Hippocampal formation (tissue), 2 donors: ENCODE measurements at places on chromosomes 3 and 15.

DNA sequence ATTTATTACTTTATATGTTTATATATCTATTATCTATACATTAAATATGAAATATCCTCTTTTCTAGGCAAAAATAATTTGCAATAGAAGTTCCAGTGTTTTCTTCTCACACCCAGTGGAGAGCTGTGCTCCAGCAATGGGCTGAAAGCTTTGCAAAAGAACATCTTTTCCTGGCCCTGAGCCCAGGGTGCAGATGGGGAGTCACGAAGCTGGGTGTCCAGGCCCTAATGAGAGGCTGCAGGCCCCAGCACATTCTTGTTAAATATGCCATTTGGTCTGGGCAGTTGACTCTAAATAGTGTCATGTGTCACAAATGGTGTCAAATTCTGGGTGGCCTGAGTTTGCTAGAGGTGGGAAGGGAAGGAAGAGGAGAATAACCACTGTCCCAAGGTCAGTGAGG is 5.7 kb downstream of the NTRK3 start:
- no peak for DNase-seq

- no peak for DNase-seq
These were observed 1.8 kb upstream of the RTP3 start for GRCh38 chr3:46495901-46496456.

GRCh38 chr15:62798536-62798935 is 244.0 kb upstream of the TPM1 start:
- DNase-seq, result no peak

DNA sequence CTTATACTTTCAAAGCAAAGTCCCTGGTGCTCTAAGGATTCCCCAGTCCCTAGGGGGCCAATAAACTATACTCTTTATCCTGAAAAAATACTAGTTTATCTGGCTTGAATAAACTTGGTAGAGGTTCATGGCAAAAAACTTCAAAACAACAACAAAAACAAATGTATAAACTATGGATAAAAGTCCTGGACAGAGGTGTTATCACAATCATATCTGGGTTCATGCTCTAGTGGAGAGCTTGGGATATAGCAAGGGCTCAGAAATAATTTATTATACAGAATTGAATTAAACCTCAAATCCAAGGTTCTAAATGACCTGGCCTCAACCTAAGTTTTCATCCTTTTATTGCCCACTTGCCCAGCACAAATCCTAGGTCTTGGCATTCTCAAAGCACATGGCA is 98.6 kb upstream of the TRIM42 start:
- no peak for DNase-seq

GRCh38 chr15:22259881-22260421 is 179.6 kb downstream of the OR4M2 start:
- DNase-seq, result no peak

- no peak for DNase-seq
These were observed 31.5 kb downstream of the TMEM108 start for GRCh38 chr3:133069556-133070286.

DNA sequence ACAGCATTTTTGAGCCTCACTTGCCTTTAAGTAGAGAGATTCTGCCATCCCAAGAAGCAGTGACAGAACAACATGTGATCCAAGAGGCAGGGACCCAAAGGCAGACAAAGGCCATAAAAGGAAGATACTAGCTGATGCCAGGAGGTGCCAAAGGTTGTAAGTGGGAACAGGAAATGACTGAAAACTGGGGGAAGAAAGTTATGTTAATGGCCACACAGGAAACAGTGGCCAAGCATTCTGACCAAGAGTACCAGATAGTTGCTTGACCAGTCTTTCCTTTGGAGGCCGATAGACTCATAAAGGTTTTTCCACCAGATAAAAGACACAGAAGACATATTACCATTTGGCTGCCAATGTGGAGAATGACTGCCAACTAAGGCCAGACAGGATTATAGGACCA is 274.5 kb upstream of the PEX5L start:
- DNase-seq, result no peak

DNA sequence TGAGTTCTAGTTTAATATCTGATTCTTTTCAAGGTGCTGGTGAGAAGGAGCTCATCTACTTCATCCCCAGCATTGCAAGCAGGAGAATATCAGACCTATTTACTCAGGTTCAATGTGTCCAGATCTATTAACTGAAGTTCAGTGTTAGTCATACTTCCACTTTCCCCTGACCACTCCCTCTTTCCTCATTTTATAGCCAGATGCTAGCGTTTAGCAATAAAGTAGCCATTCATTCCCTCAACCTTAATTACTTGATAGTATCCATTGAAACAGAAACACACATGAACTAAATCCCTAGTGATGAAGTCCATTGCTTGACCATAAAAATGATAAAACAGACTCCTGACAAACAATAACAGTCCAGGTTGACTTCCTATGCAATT is 60.0 kb downstream of the RPL22L1 start:
- DNase-seq, result no peak

DNA sequence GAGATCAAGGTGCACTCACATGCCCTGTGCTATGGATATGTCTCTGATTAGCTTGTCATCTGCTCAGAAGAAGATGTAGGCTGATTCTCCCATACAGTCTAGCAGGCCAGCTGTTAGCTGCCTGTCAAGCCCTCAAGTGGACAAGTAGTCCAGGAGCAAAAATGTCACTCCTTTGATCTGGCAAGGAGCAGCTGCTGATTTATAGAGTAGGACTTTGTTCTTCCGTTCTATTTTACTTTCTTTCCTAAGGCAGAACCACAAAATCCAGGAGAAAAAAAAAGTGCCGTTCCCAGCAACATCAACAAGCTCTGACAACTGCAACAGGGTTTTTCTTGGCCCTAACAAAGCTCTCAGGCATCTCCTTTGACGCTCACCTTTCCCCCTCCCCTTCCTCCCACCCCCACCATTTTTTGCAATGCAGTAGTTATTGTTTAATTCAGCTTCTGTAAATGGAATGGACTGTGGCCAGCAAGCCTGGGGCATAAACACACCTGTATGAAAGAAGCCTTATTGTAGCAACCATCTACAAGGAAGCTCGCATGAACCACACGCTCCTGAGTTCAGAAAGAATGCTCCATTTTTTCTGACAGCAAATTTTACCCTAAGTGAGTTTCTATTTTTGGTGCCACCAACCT is 196.3 kb downstream of the MEIS2 start:
- no peak for DNase-seq

DNA sequence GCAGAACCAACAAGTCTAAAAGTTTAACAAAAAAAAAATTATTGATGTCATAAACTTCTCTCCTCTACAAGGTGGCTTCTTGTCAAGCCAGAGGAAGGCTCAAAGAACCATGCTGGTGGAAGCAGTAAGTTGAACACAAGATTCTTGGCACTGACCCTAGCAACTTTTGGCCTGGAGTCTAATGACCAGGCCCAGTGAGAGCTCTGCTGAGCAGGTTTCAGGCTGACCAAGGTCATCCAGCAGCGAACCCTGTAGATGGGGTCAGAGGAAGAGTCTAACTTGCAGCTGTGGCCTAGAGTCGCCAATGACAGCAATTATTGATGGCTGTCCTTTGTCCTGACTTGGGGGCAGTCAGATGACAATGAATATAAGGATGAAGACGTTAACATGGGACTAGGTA is 43.1 kb upstream of the PDZRN3 start:
- DNase-seq, result no peak

GRCh38 chr3:18111796-18112232 is 313.3 kb downstream of the SATB1 start:
- no peak for DNase-seq

DNA sequence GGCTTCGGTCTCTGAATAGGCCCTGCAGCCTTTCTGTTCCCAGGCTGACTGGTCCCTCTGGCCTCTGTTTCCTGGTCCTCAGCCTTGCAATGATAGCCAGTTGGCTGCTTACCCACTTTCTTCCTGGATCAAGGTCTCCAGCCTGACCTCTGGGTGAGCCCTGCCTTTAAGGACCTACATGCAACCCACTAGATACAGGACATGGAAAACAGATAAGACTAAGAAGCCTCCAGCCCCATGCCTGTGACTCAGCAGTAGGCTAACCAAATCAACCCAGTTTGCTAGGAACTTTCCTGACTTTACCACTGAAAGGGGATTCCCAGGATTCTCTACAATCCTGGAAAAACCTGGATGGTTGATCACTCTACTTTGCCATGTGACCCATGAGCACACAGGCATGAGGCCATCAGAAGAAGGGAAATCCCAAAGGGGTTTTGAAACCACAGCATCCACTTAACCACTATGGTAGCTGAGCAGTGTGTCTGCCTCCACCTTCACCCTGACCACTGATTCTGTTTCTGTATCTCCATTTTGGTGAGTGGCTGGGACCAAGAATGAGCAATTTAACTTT is 188.1 kb downstream of the CHST2 start:
- no peak for DNase-seq
